Lung microvascular endothelial cell (primary cell): ENCODE measurements at places on chromosomes 12 and 14.
A peak's percentile ranks its signal among the peaks of the same experiment; 100 is the strongest.

GRCh38 chr12:91311081-91311480, 128.5 kb upstream of the DCN start:
- DNase-seq, result no peak

DNA sequence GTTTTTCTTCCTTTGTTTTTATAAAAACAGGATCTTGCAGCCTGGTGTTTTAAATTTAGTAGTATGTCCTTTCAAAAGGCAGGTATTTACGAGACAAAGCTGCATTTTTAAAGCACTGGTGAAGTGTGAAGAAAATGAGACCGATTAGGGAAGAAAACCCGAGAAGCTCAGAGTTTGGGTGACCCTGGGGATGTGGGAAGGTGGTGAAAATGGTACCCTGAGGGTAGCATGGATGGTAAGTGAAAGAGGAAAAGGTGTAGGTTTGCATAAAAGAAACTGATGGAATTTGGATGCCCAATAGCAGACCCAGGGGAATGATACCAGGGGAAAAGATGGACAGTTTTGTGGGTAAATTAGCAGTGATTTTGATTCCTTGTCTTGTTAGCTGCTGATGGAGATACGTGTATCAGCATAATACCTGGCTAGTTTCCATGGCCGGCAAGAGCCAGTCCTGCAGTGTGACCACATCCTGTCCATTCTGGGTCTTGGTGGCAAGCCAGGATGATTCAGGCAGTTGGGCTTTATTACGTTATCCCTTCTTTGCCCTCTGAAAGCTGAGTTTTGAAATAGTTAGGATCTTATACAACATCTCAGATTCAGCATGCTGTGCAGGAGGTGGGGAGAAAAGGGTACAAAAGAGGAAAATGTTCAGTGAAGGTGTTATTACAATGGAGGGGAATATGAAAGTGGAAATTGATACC, 8.9 kb downstream of the BICD1 start:
- peak; percentile 98 for DNase-seq

GRCh38 chr14:49863487-49864281, 11.1 kb upstream of the NEMF start:
- DNase-seq, result no peak

GRCh38 chr14:91985521-91986255, 38.2 kb upstream of the FBLN5 start:
- peak; percentile 59 for DNase-seq

DNA sequence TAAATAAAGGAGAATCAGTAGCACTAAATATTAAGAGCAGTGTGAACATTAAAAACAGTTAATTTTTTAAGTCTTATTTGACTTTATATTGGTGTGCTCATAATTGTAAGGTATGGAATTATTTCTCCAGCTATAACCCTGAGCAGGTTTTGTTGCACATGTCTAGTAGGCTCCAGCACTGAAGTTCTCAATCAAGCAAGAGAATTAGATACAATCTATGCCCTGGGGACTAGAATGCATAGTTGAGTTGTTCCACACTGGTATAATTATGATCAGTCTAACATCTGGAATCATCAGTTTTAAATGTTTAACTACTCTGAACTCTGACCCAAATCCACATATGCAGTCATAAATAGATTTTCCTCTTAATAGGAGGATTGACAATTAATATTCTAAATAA, 257.8 kb upstream of the ARHGAP5 start:
- no peak for DNase-seq

- DNase-seq, result peak; percentile 51
Observed at GRCh38 chr14:53953828-53954550, 2.6 kb downstream of the BMP4 start.

GRCh38 chr14:100295376-100296105, 10.7 kb downstream of the SLC25A29 start:
- no peak for DNase-seq

GRCh38 chr12:33586576-33586975, 147.0 kb upstream of the SYT10 start:
- no peak for DNase-seq

DNA sequence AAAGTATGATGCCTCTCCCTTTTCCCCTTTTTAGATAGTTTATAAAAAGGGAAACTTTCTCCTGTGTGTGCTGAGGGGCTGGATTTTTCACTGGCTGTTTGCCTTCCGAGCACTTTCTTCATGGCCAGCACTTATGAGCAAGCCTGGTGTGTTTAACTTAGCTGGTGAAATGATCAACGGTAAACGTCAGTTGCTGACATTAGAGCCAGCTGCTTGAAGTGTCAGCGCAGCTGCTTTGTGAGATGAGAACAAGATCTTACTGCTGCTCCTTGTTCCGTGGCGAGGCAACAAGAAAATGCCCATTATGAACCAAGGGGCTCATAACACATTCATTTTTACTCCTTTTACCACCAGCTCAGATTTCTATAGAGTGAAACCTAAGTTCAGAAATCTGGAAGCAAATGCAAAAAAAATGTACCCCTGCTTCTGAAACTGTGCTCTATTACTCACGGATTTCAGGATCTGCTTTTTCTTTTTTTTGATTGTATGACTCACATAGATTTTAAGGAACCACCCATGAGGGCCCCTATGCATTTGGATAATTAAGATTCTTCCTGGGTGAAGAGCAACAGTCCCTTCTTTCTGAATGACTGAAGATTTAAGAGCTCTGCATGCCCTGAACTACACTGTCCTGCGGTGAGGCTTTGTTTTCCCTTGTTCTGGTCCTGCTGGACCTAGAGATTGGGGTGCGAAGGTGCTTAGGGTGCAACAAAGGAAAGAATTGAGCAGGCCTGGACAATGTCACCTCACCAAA, 74.3 kb upstream of the CPM start:
- peak; percentile 57 for DNase-seq

GRCh38 chr14:24074625-24075484, 3.5 kb downstream of the CPNE6 start:
- no peak for DNase-seq

DNA sequence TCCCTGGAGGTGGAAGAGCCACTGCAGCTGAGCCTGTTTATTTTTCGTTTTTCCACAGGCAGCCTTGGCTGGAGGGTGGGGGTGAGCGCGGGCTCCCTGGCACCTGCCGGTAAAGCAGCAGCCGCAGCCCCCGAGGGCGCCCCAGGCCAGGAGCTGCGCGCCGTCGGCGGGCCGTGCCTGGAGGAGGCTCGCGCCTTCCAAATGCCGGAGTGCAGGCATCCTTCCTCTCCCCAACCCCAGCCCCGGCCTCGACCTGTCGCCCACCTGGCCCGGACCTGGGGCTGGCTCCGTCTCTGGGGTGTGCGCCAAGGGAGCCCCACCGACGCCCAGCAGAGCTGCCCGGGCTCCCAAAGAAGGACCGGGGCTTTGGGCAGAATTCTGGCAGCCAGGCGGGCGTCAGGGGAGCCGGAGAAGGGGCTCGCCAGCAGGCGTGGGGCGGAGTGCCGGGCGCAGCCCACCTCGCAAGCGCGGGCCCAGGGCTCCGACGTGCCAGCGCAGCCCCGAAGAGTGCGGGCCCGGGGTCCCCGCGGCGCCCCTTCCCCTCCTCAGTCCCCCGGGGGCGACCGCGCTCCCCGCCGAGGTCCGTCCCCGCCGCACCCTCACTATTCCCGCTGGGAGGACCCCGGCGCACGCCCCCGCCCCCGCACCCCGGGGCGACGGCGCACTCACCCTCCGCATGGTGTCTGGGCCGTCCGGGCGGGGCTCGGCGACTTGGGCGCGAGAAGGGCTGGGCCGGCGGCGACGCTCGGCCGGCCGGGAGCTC, 130.3 kb downstream of the NDUFA12 start:
- DNase-seq, result peak; percentile 46

DNA sequence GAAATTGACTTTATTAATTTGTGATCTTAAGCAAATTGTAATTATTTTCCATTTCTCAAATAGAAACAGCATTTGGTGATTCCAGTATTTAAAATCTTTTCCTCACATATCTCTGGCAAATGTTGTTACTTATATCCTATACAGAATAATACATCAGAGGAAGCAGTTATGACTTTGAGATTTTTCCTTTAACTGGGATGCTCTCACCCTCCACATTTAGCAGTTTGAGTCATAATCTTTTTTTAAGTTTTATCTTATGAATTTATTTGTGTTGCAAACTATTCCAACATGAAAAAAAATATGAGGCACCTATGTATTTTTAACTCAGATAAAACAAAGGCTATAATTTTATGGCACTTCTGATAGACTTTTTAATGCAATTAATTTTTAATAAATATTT, 311.8 kb downstream of the TMTC2 start:
- DNase-seq, result no peak

- no peak for DNase-seq
Observed at GRCh38 chr12:1927051-1927680, 8.7 kb upstream of the CACNA2D4 start.

- DNase-seq, result no peak
Observed at GRCh38 chr12:54053751-54054741, at the start of gene HOXC4. Gene HOXC4 (plus strand): TSS chr12:54053835. CDS start chr12:54053923, 88 bp downstream.

GRCh38 chr12:118376089-118377020, at the start of gene SUDS3:
Gene SUDS3 (plus strand): TSS chr12:118376555. CDS start chr12:118376692, 137 bp downstream.
- DNase-seq, result peak; percentile 86

GRCh38 chr12:114668886-114669288, 15.1 kb downstream of the TBX3 start:
- no peak for DNase-seq

DNA sequence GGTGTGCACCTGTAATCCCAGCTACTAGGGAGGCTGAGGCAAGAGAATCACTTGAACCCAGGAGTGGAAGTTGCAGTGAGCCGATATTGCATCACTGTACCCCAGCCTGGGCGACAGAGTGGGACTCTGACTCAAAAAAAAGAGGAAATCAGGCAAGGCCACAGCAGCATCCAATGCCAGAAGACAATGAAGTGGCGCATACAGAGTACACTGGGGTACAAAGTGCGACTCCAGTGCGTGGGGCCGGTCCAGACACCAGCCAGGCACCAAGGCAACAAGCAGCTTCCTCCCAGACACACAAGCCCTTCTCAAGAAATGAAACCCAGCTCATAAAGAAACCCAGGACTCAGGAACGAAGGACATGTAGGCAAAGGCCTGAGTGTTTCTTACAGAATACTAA, 28.2 kb downstream of the TTC7B start:
- DNase-seq, result no peak

- no peak for DNase-seq
Observed at GRCh38 chr12:96375170-96375569, 25.1 kb downstream of the CDK17 start.

GRCh38 chr12:119868992-119869391, 8.1 kb downstream of the CIT start:
- DNase-seq, result no peak
